ENCODE measurements at places on chromosomes 7 and 10. TPM values are rescaled to one million over a fixed set of nuclear protein-coding genes. Genes with fewer than 3 reads are reported as not detected.

The NRF1 gene
- total RNA-seq = 23.7 TPM

The INMT gene
- 0.99 TPM for total RNA-seq

The LIPK gene
- not detected for total RNA-seq

The PLXDC2 gene
- total RNA-seq = not detected

The ADAM8 gene
- total RNA-seq = 101 TPM

The SLC16A12 gene
- total RNA-seq = not detected

The SFTPA2 gene
- total RNA-seq = not detected

The RGR gene
- not detected for total RNA-seq

The ACBD5 gene
- 20.2 TPM for total RNA-seq

The NUTM2A gene
- total RNA-seq = 0.43 TPM

The DLX6 gene
- total RNA-seq = not detected

The MYOZ1 gene
- not detected for total RNA-seq

The CFAP46 gene
- not detected for total RNA-seq

All from activated naive CD4-positive, alpha-beta T cell treated with anti-CD3 and anti-CD28 coated beads, Interleukin-2, amount 10 ng/mL, durations not matched to agents 5 hours and 36 hours (primary cell).